ENCODE measurements at places on chromosomes 11 and 22.

GRCh38 chr11:2519517-2519861 lies 74.7 kb downstream of the KCNQ1 start:
- no peak for DNase-seq

DNA sequence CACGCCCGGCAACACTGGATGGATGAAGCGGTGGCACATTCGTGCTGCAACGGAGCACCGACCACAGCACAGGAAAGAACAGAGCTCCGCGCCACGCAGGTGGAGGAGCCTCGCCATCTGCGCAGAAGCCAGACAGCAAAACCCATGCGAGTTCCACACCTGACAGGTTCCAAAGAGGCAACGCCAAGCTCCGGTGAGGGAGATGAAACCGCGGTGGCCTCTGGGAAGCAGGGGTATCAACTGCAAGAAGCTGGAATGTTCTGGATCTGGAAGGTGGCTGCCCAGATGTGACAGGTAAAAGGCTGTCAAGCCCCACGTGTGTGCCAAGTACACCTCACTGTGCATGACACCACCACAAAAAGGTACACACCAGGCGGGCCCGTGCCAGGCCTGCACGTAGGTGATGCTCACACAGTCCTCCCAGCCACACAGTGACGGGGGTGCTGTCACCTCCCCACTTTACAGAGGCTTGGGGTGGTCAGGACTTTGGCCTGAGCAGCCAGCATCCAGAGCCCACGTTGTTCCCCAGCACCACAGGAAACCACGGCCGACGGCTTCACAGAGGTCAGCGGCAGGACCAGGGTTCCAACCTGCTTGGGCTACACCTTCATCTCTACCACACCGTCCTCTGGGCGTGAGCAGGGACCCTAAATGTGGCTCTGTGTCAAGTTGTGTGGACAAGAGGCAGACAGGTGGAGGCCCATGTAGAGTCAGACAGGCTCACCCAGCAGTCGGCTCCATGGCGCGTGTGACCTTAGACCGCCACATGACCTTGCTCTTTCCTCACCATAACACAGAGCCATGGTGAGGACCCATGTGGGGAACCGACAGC lies 19.7 kb upstream of the EFCAB6 start:
- DNase-seq, result no peak

DNA sequence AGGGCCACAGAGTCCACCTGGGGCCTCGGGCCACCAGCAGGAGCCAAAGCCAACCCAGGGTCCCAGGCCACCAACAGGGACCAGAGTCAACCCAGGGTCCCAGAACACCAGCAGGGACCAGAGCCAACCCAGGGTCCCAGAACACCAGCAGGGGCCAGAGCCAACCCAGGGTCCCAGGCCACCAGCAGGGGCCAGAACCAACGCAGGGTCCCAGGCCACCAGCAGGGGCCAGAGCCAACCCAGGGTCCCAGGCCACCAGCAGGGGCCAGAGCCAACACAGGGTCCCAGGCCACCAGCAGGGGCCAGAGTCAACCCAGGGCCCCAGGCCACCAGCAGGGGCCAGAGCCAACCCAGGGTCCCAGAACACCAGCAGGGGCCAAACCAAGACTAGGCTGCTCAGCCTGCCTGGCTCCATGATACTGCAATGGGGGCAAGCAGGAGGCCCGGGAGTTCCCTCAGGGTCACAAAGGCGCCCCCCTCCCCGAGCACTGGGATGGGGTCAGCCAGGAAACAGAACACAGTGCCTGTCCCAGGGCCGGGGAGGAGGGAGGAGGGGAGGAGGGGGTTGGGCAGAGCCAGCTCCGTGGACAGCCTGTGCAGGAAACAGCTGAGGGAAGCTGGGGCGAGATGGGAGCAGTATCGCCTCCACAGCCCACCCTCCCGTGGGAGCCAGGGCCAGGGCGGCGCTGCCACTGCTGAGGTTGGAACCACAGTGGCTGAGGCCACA lies 62.0 kb upstream of the PRR5 start:
- DNase-seq, result no peak

DNA sequence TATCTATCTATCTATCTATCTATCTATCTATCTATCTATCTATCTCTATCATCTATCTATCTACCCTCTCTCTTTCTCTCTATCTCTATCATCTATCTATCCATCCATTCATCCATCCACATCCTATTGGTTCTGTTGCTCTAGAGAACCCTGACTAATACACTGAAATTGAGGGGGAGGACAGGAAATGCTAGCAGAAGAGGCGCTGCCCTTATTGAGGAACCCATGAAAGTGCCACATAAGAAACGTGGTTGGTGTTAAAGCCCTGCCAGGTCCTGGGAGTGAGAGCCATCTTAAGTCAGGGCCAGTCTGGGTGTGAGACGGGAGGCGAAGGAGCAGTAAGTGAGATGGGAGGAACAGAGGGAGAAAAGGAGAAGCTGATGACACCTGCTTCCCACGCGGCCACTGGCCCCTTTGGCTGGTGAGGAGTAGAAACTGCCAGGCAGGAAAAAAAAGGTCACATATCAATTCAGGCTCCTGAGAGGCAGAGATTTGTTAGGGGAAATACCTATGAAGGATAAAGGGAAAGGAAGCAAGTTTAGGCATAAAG lies 87.9 kb upstream of the PLET1 start:
- no peak for DNase-seq

GRCh38 chr11:73968356-73968966 lies 14.2 kb downstream of the UCP2 start:
- no peak for DNase-seq

GRCh38 chr22:19611590-19611989 lies 87.4 kb upstream of the CLDN5 start:
- no peak for DNase-seq

DNA sequence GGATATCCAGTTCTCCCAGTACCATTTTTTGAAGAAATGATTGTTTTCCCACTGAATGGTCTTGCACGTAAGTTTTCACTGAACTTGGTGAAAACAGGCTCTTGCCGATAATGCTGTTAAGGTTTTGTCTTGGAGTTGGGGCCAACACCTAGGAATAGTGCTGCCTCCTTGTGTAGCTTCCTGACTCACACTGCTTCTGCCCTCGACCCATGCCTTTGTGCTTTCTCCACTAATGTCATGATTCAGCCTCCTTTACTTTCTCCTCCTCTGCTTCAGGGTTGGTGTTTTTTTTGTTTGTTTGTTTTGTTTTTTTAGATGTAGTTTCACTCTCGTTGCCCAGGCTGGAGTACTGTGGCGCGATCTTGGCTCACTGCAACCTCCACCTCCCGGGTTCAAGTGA lies 30.2 kb downstream of the SLC5A1 start:
- no peak for DNase-seq

All from RPMI8226 (cell line).